Naive thymus-derived CD8-positive, alpha-beta T cell (primary cell): ENCODE measurements at places on chromosomes 16 and 17.
A peak's percentile ranks its signal among the peaks of the same experiment; 100 is the strongest.

GRCh38 chr17:50721194-50722010 is 2.0 kb downstream of the LUC7L3 start:
- DNase-seq = no peak

- DNase-seq = no peak
Observed at GRCh38 chr17:62049299-62049698, 15.8 kb downstream of the MED13 start.

DNA sequence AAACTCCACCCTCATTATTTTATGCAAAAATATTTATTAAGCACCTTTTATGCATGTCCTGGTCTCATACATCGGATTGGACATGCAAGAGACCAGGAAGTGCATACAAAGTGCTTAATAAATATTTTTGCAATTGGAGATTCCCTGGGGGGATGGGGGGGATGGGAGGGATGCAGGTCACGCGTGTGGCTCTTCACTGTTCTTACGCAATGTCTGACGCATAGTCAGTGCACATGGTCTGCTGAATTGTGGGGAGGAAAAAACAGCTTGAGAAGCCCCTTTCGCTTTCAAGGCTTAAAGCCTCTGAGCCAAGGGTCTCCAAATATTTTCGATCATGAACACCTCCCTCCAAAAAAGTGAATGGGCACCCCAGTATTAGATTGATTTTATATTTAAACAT is 96.7 kb upstream of the XYLT1 start:
- no peak for DNase-seq

DNA sequence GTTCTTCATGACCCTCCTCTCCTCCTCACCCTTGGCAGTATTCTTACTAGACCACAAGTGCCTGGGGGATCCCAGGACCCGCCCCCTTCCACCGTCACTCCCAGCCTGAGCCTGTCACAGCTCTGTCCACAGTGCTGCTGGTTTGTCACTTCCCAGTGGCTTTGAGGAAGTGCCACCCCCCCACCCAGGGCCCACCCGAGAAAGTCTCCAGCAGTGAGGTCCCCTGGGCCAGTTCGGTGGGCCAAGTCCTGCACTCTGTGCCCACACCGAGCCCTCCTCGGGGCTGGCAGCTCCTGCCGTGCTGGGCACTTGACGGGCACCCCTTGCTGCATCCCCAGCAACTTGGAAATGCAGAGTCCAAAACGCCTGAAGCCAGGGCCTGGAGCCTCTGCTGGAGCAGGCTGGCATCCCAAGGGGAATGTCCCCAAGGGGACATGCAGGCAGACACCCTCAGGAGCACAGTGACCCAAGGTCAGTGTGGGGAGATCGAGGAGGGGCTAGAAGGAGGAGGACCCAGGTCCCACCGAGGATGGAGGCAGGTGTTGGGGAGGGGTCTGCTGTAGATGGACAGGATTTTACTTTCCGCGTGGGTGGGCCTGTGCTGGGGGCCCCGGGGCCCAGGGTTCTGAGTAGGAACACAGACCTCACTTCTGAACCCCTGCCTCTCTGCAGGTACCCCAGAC is 15.5 kb downstream of the MMP15 start:
- DNase-seq = no peak

DNA sequence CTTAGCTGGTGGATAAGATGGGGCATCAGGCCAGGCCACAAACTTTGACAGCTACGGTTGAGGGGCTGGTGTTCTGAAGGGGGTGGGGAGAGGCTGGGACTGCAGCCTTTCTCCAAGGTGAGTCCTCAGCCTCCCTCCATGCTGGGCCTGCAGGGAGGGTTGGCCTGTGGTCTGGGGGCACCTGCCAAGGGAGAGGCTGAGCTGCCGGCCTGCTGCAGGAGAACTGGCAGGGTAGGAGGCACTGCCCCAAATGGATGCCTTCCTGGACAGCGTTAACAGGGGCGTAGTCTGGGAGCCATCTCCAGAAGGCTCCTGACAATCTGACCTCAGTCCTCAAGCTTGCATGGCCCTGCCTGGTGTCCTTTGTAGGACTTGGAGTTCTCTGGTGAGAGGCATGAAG is 5.1 kb downstream of the ELMO3 start:
- no peak for DNase-seq

DNA sequence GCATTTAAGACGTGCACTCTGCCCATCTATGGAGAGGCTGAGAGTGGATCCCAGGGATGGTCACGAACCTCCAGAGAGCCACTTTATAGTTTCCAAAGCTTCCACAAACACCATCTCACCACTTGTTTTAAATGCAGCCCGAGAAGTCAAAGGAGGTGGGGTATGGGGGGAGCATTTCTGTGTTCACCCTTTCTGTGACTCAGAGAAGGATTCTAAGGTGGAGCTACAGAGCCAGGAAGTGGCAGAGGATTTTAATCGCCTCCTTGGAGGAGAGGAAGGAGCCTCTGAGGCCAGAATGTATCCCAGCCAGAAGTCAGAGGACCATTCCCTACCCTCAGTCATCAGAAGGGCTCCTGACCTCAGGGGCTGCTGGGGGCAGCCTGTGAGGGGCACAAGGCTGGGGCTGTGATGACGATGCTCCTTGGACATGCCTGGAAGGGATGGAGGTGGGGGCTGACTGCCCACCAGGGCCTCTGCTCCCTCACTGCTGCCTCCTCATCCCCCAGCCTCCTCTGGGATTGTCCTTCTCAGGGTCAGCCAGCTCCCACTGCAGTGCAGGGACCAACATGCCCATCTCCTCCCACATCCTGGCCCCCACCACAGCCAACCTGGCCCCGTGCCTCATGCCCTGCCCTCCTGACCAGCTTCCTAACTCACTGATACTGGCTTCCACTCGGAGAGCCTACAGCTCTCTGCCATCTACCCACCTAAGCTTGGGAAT is 2.8 kb downstream of the XYLT2 start:
- DNase-seq = no peak

DNA sequence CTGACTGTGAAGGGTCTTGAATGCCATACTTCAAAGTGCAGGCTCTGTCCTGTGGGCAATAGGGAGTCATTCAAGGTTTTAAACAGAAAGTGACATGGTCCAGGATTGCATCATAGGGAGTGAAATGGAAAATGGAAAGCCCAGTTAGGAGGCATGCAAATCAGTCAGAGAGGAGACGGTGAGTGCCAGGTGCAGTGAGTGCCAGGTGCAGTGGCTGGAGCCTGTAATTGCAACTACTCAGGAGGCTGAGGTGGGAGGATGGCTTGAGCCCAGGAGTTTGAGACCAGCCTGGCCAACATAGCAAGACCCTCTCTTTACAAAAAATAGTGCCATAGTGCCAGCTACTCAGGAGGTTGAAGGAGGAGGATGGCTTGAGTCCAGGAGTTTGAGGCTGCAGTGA is 35.2 kb upstream of the SIAH1 start:
- DNase-seq = no peak

GRCh38 chr17:64335486-64335885 is 55.2 kb downstream of the PECAM1 start:
- no peak for DNase-seq

DNA sequence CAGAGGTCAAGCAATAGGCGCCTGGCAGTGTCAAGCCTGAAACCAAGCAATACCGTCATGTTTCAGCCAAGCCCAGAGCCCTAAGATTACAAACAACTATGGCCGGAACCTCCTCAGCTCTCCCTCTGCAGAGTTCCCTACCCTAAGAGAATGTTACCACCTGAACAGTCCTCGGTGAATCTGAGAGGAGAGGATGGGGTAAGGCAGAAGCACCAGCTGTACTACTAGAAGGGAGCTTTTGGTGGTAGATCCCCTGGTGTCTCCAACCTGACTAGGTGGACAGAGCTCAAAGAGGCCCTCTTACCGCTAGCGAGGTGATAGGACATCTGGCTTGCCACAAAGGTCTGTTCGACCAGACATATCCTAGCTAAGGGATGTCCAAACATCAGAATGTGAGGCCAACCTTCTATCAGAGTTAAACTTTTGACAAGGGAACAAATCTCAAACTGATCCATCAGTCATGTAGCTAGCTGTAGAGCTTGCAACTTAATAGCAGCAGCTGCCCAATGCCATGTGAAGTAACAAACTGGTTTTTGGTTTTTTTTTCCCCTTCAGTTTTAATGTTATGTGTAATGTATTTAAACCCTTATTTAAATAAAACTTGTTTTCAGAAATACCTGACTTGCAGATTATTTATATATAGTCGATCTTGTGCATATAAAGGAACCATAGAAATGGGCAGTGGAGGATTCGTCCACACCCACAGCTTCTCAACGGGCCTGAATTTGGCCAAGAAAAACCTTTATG is 2.5 kb downstream of the EIF1 start:
- peak; percentile 26 for DNase-seq

DNA sequence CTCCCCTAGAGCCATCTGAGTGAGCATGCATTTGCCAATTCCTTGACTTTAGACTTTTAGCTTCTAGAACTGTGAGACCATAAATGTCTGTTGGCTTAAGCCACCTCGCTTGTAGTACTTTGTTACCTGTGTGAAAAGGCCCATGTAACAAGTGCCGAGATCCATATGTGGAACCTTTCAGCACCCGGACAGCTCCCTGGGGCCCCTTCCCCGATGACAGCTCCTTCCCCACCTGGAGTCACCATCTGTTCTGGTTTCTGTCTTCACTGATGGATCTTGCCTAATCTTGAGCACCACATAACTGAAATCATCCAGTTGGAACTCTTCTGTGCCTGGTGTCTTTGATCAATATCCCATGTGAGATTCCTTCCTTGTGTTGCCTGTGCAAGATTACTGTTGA is 78.9 kb upstream of the EEF2KMT start:
- no peak for DNase-seq

DNA sequence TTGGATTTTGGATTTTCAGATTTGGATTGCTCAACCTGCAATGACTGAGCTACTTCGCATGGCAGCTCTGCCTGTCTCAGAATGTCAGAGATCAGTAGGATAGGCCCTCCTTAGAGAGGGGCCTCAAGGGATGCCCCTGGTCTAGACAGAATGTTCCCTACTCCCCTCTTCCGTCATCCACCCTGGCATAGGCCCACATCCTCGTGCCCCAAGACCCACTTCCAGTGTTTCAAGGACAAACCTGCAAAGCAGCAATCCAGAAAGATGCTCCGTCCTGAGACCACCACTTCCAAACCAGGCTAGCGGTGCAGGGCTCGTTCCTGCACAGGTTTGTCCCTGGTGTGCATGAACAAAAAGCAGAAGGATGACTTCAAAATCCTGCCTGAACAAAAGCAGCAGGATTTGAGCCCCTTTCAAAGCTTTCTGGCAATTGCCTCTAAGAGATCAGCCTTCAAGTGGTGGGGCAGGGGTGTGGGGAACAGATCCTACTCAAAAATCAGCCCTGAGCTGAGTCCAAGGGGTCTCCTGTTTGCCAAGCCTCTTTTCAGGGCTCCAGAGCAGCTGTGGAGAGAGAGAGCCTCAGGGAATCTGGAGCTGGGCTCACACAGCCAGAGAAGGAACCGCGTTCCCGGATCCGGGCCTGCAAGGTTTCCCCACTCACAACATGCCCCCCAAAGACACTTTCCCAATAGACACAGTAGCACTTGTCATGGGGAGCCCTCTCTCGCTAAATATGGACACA is 121.1 kb downstream of the SOCS1 start:
- no peak for DNase-seq

- no peak for DNase-seq
Observed at GRCh38 chr17:83103943-83104311, 24.5 kb downstream of the METRNL start.

GRCh38 chr17:19284005-19284959 is 47.1 kb downstream of the EPN2 start:
- no peak for DNase-seq

- no peak for DNase-seq
Observed at GRCh38 chr16:879461-879861, 78.9 kb upstream of the GNG13 start.

GRCh38 chr17:76702941-76703637 is 7.7 kb downstream of the MXRA7 start:
- DNase-seq = no peak

DNA sequence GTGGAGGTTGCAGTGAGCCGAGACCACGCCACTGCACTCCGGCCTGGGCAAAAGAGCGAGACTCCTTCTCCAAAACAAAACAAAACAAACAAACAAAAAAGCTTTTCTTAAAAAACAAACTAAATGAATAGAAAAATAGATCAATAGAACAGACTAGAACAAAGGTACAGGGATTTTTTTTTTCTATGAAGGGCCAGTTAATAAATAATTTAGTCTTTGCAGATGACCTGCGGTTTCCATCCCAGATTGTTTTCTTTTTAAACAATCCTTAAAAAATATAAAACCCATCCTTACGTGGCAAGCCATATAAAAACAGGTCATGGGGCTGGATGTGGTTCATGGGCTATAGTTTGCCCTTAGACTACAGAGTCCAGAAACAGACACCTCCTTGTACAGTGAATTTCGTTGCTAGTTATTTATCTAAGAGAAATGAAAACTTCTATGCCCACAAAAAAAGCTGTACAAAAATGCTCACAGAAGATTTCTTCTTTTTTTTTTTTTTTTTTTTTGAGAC is 45.4 kb downstream of the CREBBP start:
- DNase-seq = no peak

DNA sequence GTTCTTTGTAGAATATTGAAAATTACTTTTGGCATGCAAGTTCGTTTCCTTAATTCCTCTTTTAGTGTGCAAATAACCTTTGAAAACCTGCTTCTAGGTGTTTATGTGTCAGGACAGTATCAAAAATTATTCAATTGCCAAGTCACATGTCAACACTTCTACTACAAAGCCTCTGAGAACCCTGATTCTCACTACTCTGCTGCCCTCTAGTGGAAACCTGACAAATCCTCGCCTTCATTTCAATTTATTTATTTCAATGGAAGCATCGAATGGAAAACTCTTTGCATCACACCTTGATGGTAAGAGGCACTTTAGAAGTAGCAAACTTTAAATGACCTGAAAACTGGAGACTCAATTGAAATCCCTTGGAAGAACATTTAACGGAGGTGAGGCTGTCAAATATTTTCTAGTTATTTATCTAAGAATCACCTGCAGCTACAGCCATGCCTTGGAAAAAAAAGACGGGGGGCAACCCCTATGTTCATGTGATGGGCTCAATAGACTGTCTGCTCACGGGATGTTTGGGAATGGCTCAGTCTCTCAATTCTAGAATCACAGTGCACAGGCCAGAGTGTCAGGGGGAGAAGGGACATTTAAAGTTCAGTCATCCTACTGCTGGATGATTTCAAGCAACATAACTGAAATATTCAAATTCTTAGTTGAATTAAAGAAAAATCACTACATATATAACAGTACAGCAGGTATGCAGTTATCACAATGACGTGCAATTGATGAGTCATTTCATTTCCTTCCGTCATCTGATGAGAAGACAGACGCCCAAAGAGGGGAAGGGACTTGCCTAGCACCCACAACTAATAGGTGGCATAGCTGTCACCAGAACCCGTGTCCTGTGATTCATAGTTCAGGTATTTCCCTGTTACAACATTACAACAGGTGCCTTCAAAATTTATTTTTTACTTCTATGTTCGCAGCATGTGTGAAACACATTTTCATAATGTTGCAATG is 563.9 kb downstream of the TOX3 start:
- DNase-seq = no peak

GRCh38 chr16:14303639-14304394 is 232.7 kb downstream of the MRTFB start:
- DNase-seq = no peak
